ENCODE measurements at places on chromosomes 6 and 20. TPM values are rescaled to one million over a fixed set of nuclear protein-coding genes. Genes with fewer than 3 reads are reported as not detected.

XKR7 gene
- not detected for total RNA-seq

CRISP3 gene
- total RNA-seq, result not detected

MCM8 gene
- 1.8 TPM for total RNA-seq

MANEA gene
- 5.5 TPM for total RNA-seq

RTEL1 gene
- 29.5 TPM for total RNA-seq

RPN2 gene
- total RNA-seq, result 246 TPM

SLC17A4 gene
- not detected for total RNA-seq

TUBB gene
- 1,475 TPM for total RNA-seq

LPA gene
- total RNA-seq, result not detected

CLVS2 gene
- not detected for total RNA-seq

BFSP1 gene
- 3.9 TPM for total RNA-seq

ID4 gene
- total RNA-seq, result 1.5 TPM

ABT1 gene
- total RNA-seq, result 14.9 TPM

FAM209A gene
- total RNA-seq, result not detected

PRKN gene
- total RNA-seq, result not detected

ANGPT4 gene
- total RNA-seq, result not detected

HSF2 gene
- 14.7 TPM for total RNA-seq

CGAS gene
- total RNA-seq, result 10.9 TPM

DOP1A gene
- 19.9 TPM for total RNA-seq

PKIB gene
- 45.0 TPM for total RNA-seq

ZNF831 gene
- not detected for total RNA-seq

CPNE5 gene
- 0.66 TPM for total RNA-seq

FAM83C gene
- total RNA-seq, result not detected

CST2 gene
- not detected for total RNA-seq

PEX6 gene
- total RNA-seq, result 17.9 TPM

PACSIN1 gene
- not detected for total RNA-seq

FOXQ1 gene
- total RNA-seq, result 5.0 TPM

PIM1 gene
- total RNA-seq, result 8.9 TPM

NAPB gene
- total RNA-seq, result 7.9 TPM

DACT2 gene
- 0.88 TPM for total RNA-seq

XPO5 gene
- 46.8 TPM for total RNA-seq

BCL2L1 gene
- 148 TPM for total RNA-seq

KHDC1L gene
- not detected for total RNA-seq

TRIM38 gene
- 9.4 TPM for total RNA-seq

LCA5 gene
- total RNA-seq, result 2.4 TPM

HUS1B gene
- total RNA-seq, result 2.0 TPM

NHLRC1 gene
- 2.0 TPM for total RNA-seq

AGPAT4 gene
- 13.5 TPM for total RNA-seq

Measured in placental pericyte (primary cell).